ENCODE measurements at places on chromosomes 6 and 20.

- DNase-seq = no peak
Measured at GRCh38 chr6:143884216-143884900, 20.1 kb downstream of the ZC2HC1B start.

- DNase-seq = no peak
Measured at GRCh38 chr6:145964948-145965366, 799 bp upstream of the SHPRH start.

DNA sequence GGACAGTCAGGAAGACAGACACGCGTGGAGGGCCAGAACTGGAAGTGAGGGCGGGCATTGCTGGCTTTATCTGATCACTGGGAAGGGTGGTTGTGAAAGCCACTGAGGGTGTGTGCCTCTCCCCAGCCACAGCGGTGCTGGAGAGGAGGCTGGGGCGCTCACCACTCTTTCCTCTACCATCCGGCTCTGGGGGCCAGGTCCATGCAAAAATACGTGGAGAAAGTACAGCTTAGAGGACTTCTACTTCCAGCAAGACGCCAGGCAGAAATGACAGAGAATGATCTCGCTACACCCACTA is 148.8 kb upstream of the RPS6KA2 start:
- DNase-seq = no peak

GRCh38 chr6:28011722-28012121 is 54.7 kb downstream of the OR2B6 start:
- DNase-seq = no peak

- no peak for DNase-seq
Measured at GRCh38 chr20:37336369-37337207, 9.4 kb upstream of the SRC start.

DNA sequence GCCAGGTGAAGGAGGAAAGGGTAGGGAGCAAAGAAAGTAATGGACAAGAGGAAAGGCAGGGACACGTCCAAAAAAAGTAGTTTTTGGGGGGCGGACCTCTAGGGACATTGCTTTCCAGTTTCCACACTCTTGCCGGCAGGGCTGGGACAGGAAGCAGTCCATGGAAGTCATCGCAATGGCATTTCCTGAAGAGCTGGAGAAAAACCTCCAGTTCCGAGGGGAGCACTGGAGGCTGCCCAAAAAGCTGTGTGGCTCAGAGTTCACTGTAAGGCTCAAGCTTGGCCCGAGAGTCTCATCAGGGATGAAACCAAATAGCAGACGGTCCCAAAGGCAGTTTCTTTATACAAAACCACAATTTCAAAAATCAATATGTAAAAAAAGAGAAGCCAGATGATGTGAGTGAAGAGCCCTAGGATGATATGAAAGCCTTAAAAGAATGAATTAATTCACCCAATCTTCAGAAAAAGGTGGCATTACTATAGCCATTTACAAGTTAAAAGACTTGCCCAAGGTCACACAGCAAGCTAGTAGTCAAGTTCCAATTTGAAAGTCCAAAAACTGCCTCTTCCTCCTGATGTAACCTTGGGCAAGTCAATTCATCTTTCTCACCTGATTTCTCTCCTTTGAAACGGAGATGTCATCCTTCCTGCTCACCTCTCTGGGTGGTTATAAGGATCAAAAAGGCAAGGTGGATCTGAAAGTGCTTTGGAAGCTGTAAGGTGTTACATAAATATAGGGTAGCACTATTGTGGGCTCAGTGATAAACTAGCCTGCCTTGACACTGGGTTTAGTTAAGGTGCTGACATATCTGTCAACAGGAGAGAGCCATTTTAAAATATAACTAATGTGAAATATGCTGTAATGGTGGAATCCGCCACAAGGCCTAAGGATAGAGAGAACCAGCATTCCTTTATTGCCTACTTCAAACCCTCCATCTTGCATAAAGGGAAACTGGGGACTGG is 9.1 kb downstream of the BCL2L1 start:
- DNase-seq = no peak

Data from NCI-H2171 (cell line).